Stimulated activated CD4-positive, alpha-beta T cell treated with anti-CD3 and anti-CD28 coated beads, Interleukin-15, amount 100 ng/mL, for 1 hour (primary cell): ENCODE measurements at places on chromosomes 5 and 9.
A peak's percentile ranks its signal among the peaks of the same experiment; 100 is the strongest.

- no peak for DNase-seq
Observed at GRCh38 chr5:34695275-34696027, 39.3 kb downstream of the RAI14 start.

- DNase-seq = no peak
Observed at GRCh38 chr5:137606401-137606800, 107.3 kb upstream of the SPOCK1 start.

GRCh38 chr5:52778781-52779180 lies 8.9 kb upstream of the ITGA1 start:
- DNase-seq = no peak

DNA sequence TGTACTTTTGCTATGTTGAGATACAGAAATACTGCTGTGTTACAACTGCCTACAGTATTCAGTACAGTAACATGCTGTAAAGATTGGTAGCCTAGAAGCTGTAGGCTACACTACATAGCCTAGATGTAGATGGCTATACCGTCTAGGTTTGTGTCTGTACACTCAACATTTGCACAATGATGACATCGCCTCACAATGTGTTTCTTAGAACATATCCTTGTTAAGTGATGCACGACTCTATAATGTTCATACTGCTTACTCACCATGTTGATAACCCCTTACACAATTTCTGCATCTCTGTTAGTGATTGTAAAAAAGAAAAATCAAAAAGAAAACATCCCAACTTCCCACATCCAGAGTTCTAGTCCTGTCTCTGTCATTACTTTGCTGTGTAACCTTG lies 450.0 kb downstream of the CCDC171 start:
- no peak for DNase-seq

DNA sequence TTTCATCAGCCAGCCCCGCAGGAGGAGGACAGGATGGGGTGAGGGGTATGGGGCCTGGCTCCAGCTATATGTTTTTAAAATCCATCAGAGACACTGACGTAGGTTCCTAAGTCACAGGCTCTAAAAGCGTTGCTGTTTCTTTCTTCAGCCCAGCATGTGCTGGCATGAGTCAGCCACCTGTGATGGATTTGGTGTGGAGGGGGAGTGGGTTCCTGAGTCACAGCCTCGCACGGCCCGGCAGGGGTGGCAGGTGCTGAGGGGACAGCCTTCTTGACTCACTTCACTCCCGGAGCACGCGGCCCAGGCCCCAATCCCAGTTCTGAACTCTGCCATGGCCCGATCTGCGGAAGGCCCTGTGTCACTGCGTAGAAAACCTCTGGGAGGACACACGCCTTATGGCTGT lies 38.8 kb upstream of the RPL26L1 start:
- DNase-seq = no peak

DNA sequence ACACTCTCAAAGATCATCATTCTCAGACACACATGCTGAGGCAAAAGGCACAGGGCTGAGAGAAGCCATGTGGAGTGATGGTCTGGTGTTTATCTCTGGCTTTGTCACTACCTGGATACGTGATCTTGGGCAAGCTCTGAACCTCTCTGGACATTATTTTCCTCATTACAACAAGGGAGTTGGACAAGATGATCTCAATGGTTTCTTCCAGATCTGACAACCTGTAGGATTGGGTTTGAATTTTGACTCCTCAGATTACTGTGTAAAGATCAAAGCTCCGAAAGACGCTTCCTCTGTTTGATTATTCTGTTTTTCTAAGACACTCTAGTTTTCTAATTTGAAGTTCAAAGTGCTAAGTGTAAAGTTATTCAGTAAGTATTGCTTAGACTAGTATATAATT lies 20.0 kb downstream of the NUDT2 start:
- DNase-seq = no peak

DNA sequence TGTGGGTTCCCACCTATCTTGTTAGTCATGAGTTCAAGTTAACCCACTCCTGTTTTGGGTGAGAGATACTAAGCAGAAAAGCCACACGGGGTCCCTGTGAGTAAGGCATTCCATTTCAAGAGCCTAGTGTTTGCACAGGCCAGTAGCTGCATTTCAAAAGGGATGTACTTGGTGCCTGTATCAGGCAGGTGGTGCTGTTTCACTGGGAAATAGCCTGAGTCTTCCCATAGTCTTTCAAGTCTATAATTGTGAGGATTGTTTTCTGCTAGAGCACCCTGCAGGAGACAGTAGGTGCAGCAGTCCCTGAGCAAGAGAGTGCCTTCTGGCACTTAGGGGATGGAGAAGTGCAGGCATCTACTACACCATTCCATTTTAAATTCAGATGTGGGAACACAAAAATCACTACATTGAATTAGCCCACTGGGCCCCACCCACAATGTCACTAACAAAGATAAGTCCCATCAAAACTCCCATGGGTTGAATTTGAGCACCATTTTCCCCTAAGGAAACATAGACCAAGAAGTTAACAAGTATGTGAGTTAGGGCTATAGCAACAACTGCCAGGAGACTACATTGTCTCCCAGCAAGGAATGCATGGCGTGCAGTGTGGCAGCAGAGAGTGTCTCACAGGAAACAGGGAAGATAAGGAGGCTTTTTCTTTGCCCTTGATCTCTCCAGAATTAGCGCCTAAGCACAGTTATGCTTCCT lies 263.2 kb downstream of the COX7C start:
- peak; percentile 3 for DNase-seq

DNA sequence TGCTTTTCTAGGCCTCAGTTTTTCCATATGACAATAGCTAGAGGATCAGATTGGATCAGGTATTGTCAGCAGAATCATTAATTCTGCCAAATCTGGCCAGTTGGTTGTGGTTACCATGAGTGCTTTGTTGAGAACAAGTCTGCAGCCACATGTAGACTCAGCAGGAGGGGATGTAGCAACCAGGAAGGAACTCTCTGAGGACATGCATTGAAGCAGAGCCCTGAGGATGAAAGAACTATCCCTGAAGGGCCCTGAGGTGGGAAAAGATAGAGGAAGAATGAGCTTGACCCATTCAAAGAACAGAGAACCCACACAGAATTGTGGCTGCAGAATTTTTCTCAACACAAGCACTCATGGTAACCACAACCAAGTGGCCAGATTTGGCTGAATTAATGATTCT lies 60.1 kb upstream of the AFAP1L1 start:
- no peak for DNase-seq

- DNase-seq = peak; percentile 33
Observed at GRCh38 chr5:119287547-119288111, 68.2 kb upstream of the TNFAIP8 start.

- no peak for DNase-seq
Observed at GRCh38 chr9:127252410-127253318, 11.9 kb upstream of the GARNL3 start.

GRCh38 chr9:7121055-7121454 lies 363.3 kb downstream of the KDM4C start:
- DNase-seq = no peak

DNA sequence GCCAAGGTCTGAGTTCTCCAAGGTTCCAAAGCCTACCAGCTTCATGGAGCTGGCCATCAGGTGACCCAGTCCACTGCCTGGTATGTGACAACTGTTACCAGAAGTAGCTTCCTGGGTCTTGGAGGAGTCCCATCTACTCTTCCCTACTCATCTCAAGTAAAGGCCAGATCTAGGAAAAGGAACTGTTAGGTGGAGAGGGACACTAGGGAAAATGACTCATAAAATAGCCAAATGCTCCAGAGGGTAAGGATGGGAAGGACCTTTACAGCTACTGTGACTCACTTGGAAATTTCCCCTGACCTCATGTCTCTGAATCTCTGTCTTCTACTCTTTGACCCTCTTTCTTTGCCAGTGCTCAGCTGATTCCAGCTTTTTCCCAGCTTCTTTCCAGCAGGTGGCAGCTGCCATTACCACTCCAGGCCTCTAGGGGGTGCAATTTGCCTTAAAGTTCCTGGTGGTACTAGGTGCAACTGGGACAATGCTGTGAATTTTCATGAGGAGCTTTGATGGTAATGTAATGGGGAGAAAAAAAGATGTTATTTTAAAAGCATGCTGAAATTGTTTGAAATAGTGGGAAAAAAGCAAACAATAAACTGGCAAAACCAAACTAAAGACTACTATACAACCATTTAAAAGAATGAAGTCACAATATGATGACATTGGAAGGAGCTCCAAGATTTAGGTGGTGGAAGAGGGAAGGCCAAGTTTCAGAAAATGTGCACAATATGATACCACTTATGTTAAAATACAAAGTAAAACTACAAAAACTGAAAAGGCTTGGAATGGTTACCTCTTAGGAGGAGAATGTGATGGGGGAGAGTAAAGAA lies 27.1 kb upstream of the MYORG start:
- DNase-seq = no peak

DNA sequence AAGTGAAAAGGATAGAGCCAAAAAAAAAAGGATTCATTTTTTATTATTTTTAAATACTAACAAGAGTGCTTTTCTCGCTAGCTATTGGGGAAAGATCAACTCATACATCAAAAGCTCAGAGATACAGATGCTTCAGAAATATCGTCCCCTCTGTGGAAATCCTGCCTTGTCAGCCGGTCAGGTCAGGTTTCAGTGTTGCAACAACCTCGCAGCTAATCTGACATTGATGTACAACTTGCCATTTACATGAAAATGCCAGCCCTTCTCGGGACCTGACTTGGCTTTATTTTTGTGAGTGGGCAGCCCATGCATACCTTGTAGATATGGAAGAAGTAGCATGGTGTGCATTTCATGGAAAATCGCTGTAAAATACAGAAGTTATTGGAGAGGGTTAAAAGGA lies 358.8 kb upstream of the ADAMTS16 start:
- DNase-seq = no peak

GRCh38 chr5:107300721-107301327 lies 369.9 kb downstream of the EFNA5 start:
- DNase-seq = no peak

GRCh38 chr5:135489466-135490244 lies 37.5 kb upstream of the TIFAB start:
- DNase-seq = no peak

DNA sequence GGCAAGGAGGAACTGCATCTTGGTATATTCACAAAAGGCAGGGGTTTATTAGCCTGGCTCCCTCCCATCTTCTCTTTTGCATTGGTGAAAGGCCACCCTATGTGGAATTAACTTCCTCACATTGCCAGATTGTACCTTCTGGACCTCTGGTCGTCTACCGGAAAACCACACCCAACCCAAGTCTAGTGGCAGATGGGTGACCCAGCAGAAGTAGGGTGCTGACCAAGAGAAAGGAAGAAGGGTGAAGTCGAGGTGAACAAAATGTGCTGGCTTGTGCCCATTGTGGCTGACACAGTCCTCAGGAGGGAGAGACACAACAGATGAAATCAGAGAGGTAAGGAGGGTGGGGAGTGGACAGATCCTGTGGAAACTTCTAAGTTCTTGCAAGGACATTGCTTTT lies 39.8 kb upstream of the DAP start:
- no peak for DNase-seq

- DNase-seq = no peak
Observed at GRCh38 chr5:163504079-163504931, 1.1 kb upstream of the MAT2B start.

- DNase-seq = no peak
Observed at GRCh38 chr5:143573568-143574170, 170.2 kb upstream of the NR3C1 start.

DNA sequence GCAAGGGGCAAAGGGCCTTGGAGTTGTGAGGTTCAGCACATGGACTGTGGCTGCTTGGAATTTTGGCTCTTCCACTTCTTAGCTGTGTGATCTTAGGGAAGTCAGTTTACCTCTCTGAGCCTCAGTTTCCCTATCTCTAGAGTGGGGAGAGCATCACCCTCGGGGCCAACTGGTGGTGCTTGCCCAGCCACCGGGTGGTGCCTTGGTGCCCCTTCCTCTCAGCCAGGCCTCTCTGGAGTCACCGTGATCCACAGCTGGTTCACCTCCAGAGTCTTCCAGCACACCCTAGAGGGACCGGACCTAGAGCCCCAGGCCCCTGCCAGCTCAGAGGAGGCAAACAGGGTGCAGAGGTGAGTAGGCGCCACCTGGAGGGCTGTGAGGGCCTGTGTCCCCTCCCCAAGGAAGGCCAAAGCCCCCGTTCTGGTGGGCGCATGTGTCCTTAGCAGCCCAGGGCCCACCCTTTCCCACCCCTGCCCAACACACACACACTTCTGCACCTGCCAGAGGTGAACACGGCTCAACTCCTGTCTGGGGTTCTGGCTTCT lies 7.7 kb downstream of the ADGRD2 start:
- DNase-seq = no peak

DNA sequence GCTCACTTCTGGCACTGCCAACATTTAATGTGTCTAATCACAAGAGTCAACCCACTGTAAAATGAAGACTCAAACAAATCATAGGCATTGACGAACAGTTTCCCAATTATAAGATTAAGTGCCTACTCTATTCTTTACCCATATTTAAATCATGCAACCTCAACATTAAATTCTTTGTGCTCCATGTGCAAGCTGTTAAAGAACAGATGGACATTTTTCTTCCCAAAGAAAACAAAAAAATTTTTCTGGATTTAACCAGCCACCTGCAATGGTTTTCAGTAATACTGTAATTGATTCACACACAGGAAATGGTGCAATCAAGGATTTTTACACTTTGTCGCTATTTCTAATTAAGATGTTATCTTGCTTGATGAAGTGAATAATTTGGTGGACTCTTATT lies 3.6 kb downstream of the HNRNPK start:
- DNase-seq = no peak

DNA sequence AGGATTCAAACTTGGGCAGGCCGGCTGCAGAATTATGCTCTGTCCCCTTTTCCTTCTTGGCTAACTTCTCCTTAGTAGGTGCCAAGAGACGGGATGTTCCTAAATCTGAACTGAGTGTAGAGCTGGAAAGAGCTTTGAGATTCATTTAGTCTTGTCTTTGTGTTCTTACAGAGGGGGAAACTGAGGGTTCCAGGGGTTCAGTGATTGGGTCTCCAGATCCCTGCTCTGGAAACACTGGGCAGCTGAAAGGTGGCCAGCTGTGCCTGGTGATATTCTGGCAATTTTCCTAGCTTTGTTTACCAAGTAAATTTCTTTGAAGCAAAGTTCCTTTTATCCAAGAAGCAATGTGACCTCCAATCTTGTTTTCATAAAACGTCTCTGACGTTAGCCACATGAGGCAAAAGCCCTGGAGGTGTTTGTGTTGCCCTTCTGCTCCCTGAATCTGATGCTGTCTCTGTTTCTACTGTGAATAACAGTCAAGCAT lies 288.7 kb downstream of the ZSWIM6 start:
- DNase-seq = no peak

GRCh38 chr5:119273391-119273839 lies 82.4 kb upstream of the TNFAIP8 start:
- no peak for DNase-seq

DNA sequence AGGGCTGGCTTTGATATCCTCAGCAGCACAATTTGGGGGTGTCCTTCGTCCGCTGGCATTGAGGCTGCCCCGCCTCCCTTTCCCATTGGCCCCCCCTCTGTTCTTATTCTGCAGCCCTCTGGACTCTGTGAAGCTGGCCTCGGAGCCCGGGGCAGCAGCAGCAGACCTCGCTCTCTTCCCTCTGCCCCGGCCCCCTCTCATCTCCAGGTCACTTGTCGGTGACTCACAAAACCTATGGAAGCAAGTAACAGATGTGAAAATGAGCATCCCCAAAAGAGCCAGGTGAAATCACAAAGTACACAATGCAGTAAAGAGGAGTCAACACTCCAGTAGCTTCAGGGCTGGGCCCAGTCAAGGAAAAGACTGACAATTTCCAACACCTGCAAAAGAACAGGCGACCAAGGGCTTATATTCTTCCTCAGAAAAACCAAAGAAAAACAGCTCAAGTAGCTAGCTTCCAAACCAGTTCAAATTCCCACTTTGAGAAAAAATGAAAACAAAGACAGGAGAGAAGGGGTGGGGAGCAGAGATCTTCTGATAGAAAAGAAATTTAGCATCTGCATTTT lies 97.5 kb downstream of the ZNF608 start:
- DNase-seq = no peak

GRCh38 chr5:6190838-6191237 lies 187.5 kb downstream of the MED10 start:
- DNase-seq = no peak
